ENCODE measurements at places on chromosomes 2 and 18.
A peak's percentile ranks its signal among the peaks of the same experiment; 100 is the strongest.

DNA sequence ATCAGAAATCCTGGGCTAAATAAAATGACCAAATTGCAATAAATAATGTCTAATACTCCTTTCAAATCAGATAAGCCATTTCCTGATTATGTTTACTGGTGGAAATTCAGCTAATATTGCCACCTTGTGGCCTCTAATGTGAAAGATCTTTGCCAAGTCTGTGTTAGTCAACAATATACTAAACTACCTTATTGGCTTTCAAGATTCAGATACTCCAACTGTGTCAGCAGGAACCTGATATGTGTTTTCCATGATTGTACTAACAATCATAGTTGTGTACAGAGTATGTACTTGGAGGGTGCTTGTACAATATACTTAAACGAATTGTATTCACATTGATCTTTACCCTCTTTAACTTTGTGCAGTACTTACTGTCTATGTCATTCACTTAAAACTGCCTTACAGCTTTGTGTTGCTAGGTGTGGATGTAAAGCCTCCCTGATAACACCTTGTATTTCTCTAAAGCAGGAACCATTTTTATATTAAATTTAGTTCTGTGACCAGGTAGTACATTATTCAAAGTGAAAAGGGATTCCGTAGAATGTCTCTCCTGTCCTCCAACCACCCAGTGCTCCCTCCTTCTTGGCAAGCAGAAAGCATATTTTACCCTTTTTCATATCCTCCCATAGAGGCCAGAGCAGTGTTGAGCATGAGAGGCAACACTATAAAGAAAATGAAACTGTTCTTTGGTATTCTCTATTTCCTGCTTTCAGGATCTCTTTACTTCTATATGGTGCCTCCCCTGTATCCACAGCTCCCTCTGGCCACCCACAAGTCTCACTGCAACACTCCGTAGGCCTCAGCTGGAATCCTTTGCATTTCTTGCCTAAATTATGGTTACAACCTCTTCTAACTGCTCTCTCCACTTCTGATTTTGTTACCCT lies 75.2 kb upstream of the C2orf15 start:
- peak; percentile 35 for DNase-seq

- DNase-seq: no peak
Measured at GRCh38 chr2:158963071-158963470, 5.4 kb upstream of the TANC1 start.

- DNase-seq: no peak
Measured at GRCh38 chr2:110867078-110867477, 134.7 kb downstream of the ACOXL start.

- no peak for DNase-seq
Measured at GRCh38 chr2:100000915-100001707, 141.3 kb downstream of the AFF3 start.

DNA sequence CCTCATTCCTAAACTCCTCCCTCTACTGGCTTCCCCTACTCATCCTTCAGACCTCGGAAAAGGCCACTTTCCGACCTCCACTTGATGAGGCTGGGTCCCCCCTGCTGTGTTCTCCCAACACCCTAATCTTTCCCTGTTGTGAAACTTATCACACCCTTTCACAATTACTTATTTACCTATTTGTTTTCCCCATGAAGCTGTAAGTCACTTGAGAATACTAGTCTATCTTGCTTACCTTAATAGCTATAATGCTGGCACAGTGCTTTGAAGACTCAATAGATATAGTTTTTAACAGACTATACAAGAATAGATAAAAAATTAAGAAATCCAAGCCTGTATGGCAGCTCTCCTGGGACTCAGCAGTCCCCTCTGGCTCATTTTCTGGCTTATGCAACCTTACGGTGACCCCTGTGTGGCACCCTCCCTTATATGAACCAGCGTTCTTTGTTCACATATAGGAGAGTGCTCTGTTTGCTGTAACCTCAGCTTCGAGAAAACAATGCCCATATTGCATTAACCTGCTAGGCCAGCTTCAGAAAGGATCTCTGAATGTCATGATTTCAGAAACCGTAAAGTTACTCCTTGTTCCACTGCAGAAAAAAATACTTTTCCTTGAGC lies 220.4 kb upstream of the PKDCC start:
- no peak for DNase-seq

DNA sequence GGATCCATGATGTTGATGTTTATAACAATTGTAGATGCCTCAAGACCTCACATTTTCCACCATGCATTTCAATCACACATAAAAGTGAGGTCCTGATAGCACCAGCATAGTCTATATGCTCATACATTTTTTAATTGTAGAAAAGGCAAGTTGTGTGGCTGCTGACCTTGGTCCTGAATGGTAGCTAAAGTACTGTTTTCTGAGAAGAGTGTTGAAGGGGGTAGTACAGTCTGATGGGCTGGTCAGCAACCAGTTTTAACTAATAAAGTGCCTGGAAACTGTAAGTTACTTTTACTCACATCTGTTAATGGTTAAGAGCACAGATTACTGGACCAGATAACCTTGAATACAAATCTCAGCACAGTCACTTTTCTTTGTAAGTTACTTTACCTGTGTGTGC lies 15.9 kb downstream of the ZNF638 start:
- no peak for DNase-seq

DNA sequence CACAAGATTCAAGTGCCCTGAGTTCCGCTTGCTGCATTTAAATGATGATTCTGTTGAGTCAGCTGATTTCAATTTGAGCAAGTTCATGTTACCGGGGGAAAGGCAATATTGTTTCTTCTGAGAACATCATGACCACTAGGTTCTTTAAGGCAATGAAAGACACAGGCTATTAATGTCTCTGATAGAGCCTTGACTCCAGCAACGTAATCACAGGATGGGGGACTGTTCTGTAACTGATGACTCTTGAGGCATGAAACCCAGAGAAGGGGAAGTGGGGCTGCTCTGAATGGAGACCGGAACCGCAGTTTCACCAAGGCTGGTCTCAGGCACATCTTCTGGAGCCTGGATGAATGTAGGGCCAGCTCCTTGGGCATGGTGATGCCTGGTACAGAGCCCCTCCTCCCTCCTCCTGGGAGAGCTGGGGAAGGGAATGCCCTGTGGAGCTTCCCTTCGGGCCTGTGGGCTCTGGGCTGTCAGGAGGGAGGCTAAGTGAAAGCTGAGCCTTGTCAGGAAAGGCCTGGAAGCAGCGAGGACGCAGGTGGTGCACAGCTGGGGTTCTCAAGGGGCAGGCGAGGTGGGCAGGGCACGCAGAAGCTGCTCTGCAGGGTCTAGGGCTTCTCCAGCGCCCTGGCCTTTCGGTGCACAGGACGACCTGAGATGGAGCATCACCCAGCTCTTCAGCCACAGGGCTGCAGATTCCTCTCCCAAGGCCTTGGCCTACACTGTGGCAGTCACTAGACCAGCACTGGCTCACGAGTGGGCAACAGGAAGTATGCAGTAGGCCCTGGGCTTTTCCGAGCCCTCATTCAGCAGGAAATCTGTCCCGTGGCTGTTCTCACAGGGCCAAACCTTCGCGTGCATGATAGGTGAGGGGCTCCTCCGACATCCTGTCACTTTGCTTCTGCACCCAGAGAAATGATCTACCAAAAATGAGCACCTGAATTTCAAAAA lies 36.6 kb upstream of the PRLH start:
- DNase-seq: no peak

DNA sequence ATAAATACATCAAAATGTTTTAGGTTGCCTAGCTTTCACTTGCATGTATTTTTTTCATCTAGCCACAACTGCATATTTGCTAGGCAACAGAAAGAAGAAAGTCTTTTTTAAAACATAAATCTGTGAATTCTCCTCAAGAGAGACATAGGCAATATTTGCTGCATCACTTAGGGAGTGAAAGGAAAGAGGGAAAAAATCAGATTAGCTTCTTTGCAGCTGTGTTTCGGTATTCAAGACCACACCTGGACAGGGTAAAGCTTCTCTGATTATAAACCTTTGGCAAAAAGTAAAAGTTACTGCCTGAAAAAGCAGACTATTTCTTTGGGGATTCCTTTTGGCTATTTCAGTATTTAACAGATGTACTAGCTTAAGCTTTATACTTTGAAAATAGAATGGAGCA lies 280.9 kb upstream of the ZSWIM2 start:
- no peak for DNase-seq

DNA sequence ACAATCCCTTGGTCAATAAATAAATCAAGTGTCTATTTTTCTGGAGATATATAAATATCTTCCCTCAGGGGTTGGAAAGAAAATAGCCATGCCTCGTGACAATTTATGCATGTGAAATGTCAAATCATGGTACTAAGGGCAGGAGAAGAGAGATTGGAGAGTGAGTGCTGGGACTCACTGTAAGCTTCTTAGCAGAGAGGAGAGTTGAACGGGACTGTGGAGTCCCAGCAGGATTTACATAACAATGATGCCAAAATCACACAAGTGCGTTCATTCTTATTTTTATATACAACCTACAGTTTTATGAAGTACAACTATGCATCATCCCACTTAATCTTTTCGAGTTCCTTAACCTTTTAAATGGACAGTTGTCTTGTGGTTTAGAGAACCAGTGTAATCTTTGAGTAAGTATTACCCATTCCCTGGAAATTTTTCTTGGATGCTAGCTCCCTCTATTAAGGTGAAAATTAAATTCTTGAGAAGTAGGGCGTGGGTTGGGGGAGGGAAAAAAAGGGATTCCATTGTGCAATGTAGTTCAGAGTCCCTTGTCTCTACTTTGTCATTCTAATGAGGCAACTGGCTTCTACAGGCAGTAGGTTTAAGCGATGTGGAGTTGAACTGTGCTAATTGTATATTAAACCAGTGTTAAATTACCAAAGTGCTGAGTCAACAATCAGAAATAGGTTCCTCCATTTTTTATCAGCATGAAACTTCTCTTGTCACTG lies 143.6 kb upstream of the EPHA4 start:
- DNase-seq: no peak

GRCh38 chr2:73614105-73614504 lies 28.1 kb downstream of the NAT8 start:
- DNase-seq: no peak

GRCh38 chr18:59094569-59094968 lies 45.1 kb upstream of the SEC11C start:
- no peak for DNase-seq

DNA sequence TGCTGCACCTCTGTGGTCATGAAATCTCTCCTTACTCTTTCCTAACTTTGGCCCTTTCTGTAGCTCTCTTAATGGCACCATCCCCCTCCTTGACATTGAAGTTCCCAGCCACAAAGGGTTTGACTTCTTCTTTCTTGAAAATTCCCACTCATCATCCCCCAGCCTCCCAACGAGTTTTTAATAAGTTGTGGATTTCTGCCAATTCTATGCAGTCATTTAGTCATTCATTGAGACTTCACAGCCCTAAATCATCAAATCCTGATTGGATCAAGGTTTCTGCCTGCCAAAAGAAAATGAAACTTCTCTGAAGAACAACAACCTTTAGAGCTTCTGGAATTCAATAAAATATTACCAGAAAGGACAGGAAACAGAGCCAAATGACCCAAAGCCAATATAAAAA lies 354.3 kb downstream of the CLIP4 start:
- DNase-seq: no peak

DNA sequence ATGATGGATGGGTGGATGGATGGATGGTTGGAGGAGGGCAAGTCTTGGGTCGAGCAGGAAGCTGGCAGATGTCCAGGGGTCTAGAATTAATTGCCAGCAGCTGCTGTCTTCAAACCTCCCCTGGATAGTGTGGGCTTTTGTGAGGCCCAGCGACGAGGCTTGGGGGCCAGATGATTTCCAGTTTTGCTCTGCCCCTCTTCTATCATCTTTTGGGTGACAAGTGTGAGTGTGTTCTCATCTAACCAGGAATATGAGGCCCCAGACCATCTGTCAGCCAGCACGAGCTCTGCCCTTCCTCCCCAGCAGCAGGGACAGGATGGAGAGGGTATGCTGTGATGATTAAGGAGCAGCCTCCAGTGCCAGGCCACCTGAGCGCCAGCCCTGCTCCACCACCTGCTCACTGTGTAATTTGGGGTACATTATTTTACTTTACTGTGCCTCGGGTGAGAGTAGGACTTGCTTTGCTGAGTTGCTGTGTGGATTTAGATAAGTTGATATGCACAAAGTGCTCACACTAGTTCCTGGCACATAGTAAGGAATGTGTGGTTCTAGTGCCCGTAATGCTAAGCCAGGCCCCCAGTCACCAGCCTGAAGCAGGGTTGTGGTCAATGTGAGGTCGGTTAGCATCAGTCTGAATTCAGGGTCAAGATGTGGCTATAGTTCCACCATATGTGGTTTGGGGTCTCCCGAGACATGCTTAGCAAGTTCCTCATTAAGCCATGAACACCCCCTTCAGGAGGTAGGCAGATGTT lies 251.1 kb downstream of the CYP26B1 start:
- DNase-seq: no peak

DNA sequence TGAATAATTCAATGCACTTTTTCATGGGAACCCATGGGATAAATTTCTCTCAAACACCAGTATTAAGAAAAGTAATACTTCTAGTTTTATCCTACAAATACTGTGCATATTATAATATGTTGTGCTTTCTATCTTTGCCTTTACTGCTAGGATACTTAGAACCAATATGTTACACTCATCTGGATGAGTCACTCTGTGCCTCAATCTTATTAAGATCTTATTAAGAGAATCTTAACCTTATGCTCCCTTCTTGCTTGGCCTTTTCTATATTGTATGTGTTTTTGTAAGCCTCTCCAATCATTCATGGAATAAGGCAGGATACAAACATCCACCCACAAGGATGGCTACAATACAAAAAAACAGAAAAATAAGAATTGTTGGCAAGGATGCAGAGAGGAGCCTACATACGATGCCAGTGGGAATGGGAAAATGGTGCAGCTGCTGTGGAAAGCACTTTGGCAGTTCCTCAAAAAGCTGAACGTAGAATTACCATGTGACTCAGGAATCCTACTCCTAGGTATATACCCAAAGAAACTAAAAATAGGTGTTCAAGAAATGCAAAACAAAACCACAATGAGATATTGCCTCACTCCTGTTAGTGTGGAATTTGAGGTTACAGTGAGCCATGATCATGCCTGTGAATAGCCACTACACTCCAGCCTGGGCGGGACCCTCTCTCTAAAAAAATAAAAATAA lies 10.7 kb upstream of the TWSG1 start:
- no peak for DNase-seq
